ELR (cell line): ENCODE measurements at places on chromosomes 5 and 9.

- DNase-seq, result peak; percentile 60
Observed at GRCh38 chr5:9898319-9898718, 268.2 kb upstream of the TAS2R1 start.

- DNase-seq, result no peak
Observed at GRCh38 chr9:80644044-80644443, 1045.3 kb downstream of the TLE1 start.

GRCh38 chr5:4419281-4419680, 720.8 kb upstream of the ADAMTS16 start:
- no peak for DNase-seq

GRCh38 chr5:80229902-80230255, 26.0 kb downstream of the SERINC5 start:
- DNase-seq, result no peak

DNA sequence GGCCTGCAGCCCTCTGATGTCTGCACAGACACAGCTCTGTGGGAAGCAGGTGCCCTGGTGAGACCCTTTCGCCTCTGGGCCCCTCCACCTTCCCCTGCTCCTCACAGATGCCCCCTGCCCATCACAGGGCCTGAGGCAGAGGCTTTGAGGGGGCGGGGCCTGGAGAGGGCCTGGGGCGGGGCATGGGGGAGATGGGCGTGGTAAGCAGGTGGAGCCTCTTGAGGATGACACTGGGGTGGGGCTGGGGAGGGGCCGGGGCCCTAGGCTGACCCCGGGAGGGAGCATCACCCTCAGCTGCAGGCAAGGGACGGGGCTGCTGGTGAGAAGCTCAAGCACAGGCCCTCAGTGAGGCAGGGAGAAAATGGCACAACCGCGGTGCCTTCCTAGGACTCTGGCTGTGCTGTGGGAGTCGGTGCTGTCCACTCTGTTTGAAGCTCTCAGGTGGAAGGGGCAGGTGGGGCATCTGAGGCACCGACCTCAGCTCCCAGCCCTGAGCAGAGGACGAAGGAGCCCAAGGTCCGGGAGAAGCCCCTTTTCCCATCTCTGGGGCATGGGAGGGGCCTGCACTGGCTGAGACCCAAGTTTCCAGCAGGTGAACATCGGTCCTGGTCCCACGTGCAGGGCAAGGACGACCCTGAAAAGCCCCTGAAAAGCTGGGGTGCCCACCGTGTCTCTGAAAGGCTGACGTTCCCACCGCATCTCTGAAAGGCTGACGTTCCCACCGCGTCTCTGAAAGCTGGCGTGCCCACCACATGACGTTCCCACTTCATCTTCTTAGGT, 17.5 kb upstream of the SLC9A3 start:
- DNase-seq, result no peak

- DNase-seq, result no peak
Observed at GRCh38 chr5:91449083-91449482, 66.0 kb upstream of the ARRDC3 start.
